ENCODE measurements at places on chromosomes 4 and X.

DNA sequence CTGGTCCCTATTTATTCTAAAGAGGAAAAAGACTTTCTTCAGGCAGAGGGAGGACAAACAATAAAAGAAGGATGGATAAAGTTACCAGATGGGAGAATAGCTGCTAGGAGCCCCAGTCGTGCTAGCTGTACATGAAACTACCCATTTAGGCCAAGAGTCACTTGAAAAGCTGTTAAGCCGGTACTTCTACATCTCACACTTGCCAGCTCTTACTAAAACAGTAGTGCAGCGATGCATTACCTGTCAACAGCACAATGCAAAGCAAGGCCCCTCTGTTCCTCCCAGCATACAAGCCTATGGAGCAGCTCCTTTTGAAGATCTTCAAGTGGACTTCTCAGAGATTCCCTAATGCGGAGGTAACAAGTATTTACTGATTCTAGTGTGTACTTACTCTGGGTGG lies 1138.8 kb downstream of the ARAP2 start:
- DNase-seq: no peak

GRCh38 chr4:73679836-73680235 lies 59.6 kb upstream of the RASSF6 start:
- DNase-seq: peak; percentile 89

DNA sequence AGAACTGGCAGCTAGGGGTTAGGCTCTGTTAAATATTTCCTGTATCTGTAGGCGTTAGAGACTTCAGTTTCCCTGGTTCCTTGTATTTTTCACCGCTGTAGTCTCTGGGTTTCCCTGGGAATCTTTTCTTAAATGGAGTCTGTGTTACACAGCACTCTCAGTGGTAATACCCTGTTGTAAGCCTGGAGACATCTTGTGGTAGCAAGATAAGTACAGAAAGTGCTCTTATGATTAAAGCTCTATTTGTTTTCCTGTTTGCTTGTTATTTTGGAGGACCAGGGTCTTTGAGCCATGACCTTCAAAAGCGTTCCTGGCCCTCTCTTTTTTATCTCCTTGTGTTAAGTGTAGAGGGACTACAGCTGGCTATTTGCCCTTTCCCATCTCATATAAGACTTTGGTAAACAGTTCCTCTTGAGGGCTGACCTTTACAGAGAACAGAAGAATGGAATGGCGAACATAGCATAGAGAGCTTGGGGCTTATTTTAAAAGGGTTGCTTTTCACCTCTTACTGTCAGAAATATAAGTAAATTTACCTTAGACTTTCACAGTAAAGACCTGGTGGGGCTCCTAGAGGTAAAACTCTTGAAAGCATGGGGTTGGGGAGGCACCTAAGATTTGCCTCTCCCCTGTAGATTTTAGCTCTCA lies 782.5 kb downstream of the FAT4 start:
- DNase-seq: no peak

GRCh38 chr4:121541696-121542095 lies 155.1 kb downstream of the ANXA5 start:
- DNase-seq: no peak

DNA sequence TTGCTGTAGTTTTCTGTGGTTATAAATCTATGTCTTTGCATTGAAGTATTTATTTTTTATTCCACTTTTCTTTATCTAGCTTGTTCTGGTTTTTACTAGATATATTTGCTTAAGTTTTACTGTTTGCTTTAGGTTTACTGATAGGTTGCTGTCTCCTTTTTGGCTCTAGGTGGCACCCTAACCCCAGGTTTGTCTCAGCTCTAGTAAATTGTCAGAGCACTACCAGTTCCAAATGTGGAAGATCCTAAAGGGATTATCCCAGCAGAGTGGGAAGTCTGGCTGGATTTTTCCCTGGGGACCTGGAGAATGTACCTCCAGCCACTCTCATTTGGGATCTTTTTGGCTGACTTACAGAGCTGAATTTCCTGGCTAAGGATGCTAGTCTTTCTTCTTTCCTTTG lies 106.1 kb downstream of the PBDC1 start:
- DNase-seq: peak; percentile 54

DNA sequence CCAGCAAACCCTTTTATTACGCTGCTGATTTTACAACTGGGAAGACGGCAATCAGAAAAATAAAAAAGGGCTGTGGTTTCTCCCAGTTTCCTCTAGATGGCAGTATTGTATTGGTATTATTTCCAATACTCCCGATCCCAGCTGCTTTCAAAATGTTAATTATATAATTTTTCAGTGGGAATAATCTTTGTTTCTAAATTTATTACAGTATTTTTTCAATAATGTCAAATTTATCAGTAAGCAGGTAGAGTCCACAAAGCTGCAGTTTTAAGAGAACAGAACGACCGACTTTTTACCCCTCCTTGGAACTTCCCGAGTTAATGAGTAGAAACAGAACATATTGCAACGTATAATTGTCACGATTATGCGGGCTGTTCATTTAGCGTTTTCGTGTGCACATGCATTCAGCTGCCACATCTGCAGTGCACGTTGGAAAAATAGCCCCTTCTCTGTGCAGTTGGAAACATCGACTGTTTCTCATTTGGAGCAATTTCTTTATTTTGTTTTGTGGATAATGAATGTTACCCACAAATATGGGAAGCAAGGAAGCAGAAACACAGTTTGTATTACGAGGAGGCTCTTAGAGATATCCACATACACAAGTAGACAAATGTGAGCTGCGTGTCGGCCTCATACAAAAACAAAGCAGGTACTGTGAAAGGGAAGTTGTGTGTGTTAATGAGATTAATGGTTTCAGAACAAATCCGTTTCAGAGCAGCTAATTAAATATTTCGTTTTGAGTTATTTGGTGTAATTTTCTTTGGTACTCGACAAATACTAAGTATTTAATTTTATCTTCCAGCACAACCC lies 188.0 kb downstream of the STIM2 start:
- DNase-seq: peak; percentile 48

DNA sequence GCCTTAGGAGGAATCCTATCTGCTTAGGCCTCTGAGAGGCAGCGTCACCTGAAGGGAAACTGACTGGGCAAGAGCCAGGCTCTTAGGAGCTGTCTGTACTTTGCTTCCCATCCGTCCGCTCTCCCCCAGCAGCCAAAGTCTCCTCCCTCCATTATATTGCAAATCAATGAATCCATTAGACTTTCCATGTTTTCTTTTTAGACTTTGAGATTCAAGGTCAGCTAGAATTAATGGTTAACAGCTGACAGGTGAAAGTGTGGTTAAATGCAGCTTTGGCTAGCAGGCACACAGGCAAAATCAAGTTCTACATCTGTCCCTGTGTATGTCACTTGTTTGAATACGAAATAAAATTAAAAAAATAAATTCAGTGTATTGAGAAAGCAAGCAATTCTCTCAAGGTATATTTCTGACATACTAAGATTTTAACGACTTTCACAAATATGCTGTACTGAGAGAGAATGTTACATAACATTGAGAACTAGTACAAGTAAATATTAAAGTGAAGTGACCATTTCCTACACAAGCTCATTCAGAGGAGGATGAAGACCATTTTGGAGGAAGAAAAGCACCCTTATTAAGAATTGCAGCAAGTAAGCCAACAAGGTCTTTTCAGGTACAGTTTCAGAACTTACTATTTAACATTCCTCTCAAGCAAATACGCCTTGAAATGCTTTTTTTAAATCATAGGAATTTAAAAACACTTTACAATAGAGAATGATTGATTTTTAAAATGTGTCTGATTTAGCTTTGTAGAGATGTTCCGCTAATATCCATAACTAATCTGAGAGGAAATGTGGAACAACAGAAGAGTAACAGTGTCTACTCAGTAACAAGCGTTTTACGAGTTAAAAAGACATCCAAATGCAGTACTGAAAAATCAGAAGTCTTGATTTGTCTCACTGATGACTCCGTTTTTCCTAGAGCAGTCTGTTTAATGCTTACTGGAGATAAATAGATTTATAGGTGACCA lies at the start of gene F11:
Gene F11, plus strand, starts transcription at position 507 of the 970 bp plus-strand sequence. CDS start 948 bp downstream, outside the sequence.
- no peak for DNase-seq

GRCh38 chr4:77022560-77023179 lies 53.1 kb downstream of the CCNI start:
- DNase-seq: peak; percentile 95

DNA sequence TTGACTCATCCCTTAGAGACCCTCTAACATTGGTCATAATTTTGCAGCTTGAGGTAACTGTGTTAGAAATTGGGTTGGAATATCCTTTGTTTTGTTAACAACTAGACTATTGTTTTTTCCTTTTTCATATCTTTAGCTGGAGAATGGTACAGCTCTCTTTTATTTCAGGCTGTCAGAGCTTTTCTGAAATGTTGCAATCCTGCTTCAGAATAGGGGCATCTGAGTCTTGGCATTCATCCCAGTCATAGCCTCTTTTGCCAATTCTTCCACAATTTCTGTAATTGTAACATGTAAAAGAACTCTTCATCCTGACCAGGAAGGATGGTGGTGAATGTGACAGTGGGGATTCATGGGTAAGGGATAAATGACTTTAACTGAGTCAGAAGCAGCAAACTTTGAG lies 128.7 kb downstream of the FHIP1A start:
- peak; percentile 52 for DNase-seq

DNA sequence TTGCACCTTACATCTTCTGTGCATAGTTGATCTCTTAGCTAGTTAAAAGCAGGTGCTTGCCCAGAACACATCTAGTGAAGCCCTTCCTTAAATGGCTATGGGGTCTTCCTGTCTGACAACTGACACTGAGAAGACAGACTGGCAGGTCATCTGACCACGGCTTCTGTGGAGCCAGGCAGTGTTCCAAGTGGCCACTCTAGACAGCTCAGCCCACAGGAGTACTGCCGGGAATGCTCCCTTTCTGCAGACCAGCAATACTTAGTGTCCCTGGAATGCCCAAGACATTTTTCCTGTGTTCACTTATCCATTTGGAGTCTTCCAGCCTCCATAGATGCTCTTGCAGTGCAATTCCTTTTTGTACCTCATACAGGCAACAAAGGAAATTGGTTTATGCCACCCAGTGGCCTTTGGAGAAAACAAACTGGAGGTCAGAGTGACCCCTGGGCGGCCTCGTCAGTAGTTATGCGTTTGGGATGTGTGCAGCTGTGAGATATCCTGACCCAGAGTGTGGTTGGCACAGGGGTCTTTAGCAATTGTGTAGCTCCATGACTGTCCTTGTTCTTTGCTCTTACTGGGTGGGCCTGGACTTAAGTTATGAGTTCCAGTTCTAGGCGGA lies 335.5 kb downstream of the ARHGAP10 start:
- peak; percentile 49 for DNase-seq

DNA sequence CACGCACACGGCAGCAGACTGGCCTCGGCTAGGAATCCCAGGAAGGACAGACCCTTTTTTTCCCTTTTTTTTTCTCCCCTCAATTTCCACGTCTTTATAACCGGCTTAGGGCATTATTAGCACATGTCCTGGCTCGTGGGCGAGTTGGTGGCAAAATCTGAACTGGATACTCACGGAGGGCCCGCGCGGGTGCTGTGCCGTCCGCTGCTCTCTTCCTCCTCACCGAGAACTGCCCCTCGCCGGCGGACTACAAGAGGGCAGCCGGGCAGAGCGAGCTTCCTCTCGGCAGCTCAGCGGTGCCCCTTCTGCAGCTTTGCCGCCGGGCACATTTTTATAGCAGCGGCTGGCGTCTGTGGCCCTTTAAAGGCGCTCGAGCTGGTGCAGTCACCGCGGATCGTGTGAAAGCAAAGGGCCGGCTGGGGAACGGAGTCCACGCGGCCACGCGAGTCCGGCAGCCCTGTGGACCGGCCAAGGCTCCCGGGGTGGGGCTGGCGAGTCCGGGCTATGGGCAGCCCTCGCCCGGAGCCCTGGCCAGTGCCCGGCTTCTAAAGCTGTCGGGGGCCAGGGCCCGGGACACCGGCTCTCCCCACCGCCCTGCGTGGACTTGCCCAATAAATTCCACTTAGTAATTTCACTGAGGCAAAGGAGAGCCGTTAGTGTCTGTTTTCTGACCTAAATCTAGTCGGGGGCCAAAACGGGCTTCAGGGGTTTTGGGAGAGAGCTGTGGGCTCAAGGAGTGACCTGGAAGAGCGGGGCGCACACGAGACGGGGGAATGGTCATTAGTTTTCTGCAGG lies 1.3 kb upstream of the CITED1 start:
- peak; percentile 67 for DNase-seq

- DNase-seq: peak; percentile 81
These were observed 804.2 kb downstream of the CENPC start for GRCh38 chr4:66741081-66741480.

GRCh38 chrX:20500171-20500865 lies 233.6 kb upstream of the RPS6KA3 start:
- no peak for DNase-seq

DNA sequence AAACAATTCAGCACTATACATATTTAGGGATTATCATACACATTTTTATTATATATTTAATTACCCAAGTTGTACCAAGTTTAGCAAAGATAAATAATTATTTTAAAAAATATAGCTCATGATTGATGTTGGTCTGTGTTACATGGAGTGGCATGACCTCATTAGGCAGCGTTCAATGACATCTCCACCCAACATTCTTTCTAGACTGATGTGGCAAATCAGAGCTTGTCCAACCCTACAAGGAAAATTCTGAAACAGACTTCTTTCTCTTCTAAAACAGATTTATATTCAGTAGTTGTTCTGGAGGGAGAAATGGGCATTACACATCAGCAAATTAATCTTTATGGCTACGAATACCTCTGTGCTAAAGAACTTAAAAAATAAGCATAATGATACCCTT lies 189.7 kb downstream of the PDGFC start:
- peak; percentile 67 for DNase-seq

- DNase-seq: peak; percentile 92
These were observed 26.8 kb upstream of the AREG start for GRCh38 chr4:74418063-74418670.

GRCh38 chrX:108117988-108118387 lies 26.4 kb downstream of the ATG4A start:
- no peak for DNase-seq

DNA sequence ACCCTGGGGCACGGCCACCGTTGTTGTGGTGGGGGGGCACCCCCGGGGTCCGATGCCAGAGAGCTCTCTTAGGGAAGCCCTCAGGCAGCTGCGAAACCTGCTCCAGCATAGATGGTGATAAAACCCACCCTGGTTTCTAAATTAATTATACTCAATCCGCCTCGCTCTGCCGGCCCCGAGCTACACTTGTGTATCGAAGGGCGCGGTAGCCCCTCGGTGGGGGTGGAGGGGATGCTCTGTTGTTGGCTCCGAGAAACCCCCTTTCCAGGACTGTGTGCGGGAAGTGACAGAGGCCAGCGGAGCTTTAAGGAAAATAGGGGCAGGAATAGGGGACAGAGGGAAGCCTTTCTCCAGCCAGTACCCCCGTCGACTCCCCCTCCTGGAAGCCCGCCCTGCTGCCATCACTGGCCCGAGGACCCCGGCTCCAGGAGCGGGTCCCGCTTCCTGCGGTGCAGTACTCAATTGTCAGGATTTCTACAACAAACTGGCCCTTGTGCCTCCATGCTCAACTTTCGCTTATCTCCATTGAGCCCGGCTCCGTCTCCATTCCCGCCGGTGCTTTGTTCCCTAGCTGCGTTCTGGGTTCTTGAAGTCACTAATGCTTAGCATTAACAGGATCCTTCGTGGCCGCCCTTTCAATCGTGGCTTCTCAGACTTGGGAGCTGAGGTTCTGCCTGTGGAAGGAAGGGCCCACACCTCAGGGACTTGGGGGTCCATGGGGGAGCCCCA lies 408.2 kb downstream of the BCOR start:
- no peak for DNase-seq

GRCh38 chr4:56310401-56311125 lies 76.7 kb downstream of the AASDH start:
- DNase-seq: no peak

GRCh38 chr4:122218762-122219161 lies 66.6 kb downstream of the BLTP1 start:
- peak; percentile 15 for DNase-seq

GRCh38 chrX:24761306-24761705 lies 67.6 kb downstream of the POLA1 start:
- DNase-seq: no peak

All from EH (cell line).